ENCODE measurements at places on chromosomes 2 and 18.

DNA sequence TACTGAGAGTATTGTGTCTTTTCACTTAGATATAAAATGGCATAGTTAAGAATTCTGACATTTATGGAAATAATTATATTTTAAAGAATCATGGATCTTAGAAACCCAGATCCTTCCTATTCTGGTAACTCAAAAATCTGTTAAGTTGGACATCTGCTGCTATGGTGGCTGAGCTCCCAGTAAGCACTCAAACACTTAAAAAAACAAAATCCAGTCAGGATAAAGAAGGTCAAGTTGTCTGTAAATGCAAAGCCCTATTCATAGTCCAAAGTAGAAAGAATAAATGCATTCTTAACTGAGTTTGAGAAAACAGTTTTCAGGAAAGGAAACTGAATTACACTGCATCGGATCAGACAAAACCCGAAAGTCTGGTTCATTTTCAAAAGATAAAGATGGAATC, 35.6 kb downstream of the EIF2AK3 start:
- H3K4me1 ChIP-seq: no peaks in the 10 kb centered on the region
- no peak for DNase-seq
- no peak overlapping the region for H3K27ac ChIP-seq

- H3K36me3 ChIP-seq: no peaks in the 10 kb centered on the region
- H3K4me1 ChIP-seq: peaks cover 21% of the 10 kb centered on the region
- no peak overlapping the region for H3K4me3 ChIP-seq
- H3K27me3 ChIP-seq: no peaks in the 10 kb centered on the region
- H3K27ac ChIP-seq: peak overlapping the region; percentile 70
- peak; percentile 74 for DNase-seq
These were observed 70.5 kb upstream of the RTN4 start for GRCh38 chr2:55120634-55121359.

DNA sequence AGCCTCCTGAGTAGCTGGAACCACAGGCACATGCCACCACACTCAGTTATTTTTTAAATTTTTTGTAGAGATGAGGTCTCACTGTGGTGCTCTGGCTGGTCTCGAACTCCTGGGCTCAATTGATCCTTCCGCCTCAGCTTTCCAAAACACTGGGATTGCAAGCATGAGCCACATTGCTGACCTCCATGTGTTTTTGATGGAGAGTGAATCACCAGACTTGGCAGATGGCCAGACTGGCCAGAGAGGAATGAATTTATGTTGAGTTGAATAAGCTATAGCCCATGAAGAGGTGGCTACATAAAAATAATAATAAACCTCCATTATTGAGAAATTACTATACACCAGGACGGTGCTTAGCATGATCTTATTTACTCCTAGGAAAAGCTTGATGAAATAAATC, 91.5 kb downstream of the MREG start:
- H3K27ac ChIP-seq: no peak overlapping the region
- H3K36me3 ChIP-seq: no peaks in the 10 kb centered on the region
- H3K27me3 ChIP-seq: no peaks in the 10 kb centered on the region
- DNase-seq: no peak
- no peak overlapping the region for H3K4me3 ChIP-seq
- H3K4me1 ChIP-seq: no peaks in the 10 kb centered on the region

DNA sequence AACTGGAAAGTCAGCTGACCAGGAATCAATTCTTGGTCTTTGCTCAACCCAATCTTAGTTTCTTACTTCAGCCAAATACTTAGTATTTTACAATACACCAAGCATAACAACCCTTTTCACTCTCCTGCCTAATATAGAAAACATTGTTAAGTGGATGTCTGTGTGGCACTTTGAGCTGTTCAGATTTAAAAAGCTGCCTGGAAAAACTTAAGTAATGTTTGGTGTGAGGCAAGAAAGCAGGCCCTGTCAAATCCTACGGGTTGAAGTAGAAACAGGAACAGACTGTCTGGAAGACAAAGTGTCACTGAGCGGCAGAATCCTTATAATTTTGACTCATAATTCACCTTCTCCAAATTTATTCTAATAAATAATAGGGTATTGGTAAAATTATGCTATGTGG, 37.1 kb upstream of the FRZB start:
- no peak overlapping the region for H3K27ac ChIP-seq
- H3K4me3 ChIP-seq: no peak overlapping the region
- H3K4me1 ChIP-seq: no peaks in the 10 kb centered on the region
- H3K36me3 ChIP-seq: peaks cover 5% of the 10 kb centered on the region
- DNase-seq: no peak
- no peaks in the 10 kb centered on the region for H3K27me3 ChIP-seq

DNA sequence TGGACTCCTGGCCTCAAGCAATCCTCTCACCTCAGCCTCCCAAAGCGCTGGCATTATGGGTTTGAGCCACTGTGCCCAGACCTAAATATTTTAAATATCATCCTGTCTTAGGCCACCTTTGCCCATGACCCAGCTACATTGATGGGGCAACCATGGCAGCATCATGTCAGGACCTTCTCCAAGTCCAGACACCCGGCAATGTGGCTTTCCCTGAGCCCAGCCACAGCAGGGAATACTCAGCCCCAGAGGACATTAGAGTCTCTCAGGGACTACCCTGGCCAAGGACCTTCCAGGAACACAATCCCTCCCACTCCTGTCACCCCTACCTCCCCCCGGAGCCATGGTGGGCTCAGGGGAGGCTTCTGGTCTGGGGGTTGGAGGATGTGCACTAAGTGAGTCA, 72.8 kb downstream of the SMAD7 start:
- peak; percentile 36 for DNase-seq
- H3K36me3 ChIP-seq: no peaks in the 10 kb centered on the region
- peaks cover 8% of the 10 kb centered on the region for H3K4me1 ChIP-seq
- no peaks in the 10 kb centered on the region for H3K27me3 ChIP-seq

GRCh38 chr2:32755666-32756065, 127.8 kb downstream of the TTC27 start:
- peaks cover 18% of the 10 kb centered on the region for H3K36me3 ChIP-seq
- H3K27me3 ChIP-seq: no peaks in the 10 kb centered on the region
- H3K27ac ChIP-seq: no peak overlapping the region
- peaks cover 7% of the 10 kb centered on the region for H3K4me1 ChIP-seq
- H3K4me3 ChIP-seq: no peak overlapping the region

DNA sequence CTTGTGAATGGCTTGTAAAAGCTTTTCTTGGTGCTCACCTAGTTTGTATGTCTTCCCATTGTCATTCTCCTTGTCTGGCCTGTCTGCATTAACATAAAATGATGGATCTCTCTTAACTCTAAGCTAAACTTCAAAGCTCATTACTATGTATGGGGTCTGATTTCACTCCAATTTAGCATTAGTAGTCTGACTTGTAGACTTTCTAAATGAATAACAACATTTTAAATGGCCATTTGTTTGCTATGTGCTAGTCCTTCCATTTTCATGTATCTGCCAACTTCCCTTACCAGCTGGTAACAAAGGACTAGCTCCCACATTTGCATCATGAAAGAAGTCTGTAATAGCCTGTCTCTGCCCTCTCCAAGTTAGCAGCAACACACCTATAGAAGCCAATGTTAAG, 324.2 kb upstream of the RGPD4 start:
- no peak for DNase-seq
- no peaks in the 10 kb centered on the region for H3K27me3 ChIP-seq
- H3K27ac ChIP-seq: no peak overlapping the region
- no peaks in the 10 kb centered on the region for H3K4me1 ChIP-seq
- no peak overlapping the region for H3K4me3 ChIP-seq

DNA sequence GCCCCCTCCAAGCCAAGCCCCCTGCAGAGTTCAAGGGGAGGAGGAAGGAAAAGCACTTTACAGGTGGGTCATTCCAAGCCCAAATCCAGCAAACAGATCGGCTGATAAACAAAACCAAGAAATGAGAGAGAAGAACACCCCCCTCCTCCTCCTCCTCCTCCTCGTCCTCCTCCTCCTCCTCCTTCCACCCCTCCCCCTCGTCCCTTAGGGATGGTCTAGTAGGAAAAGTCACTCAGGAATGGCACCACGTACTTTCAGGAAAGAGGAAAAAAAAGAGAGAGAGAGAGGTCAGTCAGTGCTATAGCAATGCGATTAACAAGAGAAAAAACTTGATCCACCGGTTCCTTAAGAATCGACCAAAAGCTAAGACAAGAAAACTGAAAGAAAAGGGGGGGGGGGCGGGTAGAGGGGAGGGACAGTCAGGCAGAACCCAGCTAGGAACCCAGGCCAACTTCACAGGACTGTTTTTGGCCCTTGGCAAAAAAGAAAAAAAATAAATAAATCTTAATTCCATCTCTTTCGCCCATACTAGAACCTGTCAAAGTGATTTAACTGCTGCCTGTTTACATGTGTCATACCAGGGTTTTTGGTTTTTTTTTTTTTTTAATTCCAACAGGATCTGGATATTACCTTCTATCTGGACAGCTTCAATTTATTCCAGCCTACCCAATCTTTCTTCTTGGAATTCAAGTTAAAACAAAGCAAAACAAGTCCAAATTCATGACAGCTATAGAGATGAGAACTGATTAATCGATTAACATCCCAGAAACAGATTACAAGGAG, 906 bp downstream of the IKZF2 start:
- H3K36me3 ChIP-seq: no peaks in the 10 kb centered on the region
- no peak for DNase-seq
- H3K27ac ChIP-seq: peak overlapping the region; percentile 76

DNA sequence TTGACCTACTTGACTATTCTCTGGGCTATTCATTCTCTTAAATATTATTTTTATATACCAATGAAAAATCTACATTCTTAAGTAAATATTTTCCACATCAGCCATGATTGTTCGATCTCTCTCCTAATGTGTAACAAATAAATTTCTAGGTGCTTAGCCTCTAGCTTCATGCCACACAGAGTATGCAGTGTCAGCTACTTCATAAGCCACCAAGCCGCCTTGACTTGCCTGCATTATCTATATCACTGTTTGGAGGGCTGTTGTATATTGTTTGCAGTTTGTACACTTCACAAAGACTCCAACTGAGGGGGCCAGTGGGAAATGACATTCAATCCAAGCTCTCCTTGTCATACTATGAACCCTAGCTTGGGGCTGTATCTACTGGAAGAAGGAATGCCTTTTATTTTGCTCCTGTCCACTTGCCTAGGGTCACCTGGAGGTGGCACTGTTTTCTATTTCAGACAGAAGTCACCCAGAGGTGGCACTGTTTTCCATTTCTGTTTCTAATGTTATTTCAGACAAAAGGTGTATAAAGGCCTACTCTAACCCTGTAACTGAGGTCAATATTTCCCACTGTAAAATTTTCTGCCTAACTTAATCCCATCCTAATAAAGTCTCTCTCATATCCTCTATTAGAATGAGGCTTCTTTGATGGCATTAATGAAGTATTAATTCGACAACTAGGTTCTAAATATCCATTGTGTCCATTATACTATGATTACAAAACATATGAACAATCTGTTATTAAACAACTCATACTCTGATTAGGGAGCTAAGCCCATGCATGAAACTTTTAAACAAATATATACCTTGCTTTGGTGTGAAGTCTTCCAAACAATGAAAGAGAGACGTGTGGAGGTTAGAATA, 36.4 kb downstream of the COL5A2 start:
- H3K36me3 ChIP-seq: no peaks in the 10 kb centered on the region
- no peak overlapping the region for H3K27ac ChIP-seq
- no peaks in the 10 kb centered on the region for H3K27me3 ChIP-seq
- DNase-seq: no peak

GRCh38 chr2:85053802-85054201, 79.4 kb upstream of the TCF7L1 start:
- peaks cover 49% of the 10 kb centered on the region for H3K36me3 ChIP-seq
- no peak for DNase-seq
- no peak overlapping the region for H3K27ac ChIP-seq
- no peaks in the 10 kb centered on the region for H3K27me3 ChIP-seq

GRCh38 chr2:38619458-38620164, 16.9 kb upstream of the HNRNPLL start:
- peak overlapping the region; percentile 48 for H3K27ac ChIP-seq
- H3K4me1 ChIP-seq: peaks cover 11% of the 10 kb centered on the region
- no peaks in the 10 kb centered on the region for H3K27me3 ChIP-seq
- no peaks in the 10 kb centered on the region for H3K36me3 ChIP-seq

All from upper lobe of right lung (tissue), 1 donor.